ENCODE measurements at places on chromosomes 12 and 14.

- no peak for DNase-seq
Observed at GRCh38 chr14:69700575-69700974, 66.4 kb upstream of the SRSF5 start.

GRCh38 chr14:53409969-53410368, 256.8 kb upstream of the DDHD1 start:
- DNase-seq = no peak

- DNase-seq = no peak
Observed at GRCh38 chr14:75911883-75912282, 69.9 kb downstream of the TGFB3 start.

- DNase-seq = no peak
Observed at GRCh38 chr14:51691176-51691575, 39.5 kb downstream of the FRMD6 start.

DNA sequence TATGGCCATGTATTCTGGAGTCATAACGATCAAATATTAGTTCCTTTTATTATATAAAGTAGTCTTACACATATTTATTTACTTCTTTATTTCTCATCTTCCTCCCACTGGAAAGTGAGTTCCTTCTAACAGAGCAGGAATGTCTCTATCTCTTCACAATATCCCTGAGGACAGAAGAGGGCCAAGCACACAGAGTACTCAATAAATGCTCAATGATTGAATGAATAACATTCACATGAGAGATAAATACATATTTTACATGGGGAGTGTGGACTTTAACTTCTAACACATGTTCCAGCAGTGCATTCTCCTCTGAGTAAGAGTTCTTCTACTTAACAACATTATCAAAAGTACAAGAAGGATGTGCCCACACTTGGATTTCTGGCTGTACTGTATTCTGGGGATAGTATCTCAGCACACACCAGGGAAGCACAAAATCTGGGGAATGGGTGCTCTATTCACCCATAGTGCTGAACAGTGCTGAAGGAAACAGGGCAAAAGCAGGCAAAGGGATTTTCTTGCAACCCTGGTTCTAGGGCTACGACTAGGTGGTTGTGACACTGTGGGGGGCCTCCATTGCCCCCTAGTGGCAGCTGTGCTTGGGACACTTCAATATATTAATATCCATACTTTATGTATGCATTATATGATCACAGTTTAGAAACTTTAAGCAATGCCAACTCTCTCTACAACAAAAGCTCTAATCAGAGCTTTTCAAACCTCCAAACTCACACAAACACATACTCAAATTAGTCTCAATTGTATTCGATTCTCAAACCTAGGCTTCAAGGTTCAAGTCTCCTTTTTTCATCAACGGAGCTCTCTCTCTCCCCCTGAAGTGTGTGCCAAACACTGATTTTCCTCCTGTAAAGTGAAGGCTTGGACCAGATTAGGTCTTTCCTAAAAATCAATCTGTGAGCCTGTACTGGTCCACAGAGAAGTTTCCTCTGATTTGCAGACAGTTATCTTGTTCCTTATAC, 115.5 kb downstream of the SLC2A13 start:
- DNase-seq = peak; percentile 51

GRCh38 chr12:94146166-94146936, 2.0 kb upstream of the PLXNC1 start:
- DNase-seq = no peak

DNA sequence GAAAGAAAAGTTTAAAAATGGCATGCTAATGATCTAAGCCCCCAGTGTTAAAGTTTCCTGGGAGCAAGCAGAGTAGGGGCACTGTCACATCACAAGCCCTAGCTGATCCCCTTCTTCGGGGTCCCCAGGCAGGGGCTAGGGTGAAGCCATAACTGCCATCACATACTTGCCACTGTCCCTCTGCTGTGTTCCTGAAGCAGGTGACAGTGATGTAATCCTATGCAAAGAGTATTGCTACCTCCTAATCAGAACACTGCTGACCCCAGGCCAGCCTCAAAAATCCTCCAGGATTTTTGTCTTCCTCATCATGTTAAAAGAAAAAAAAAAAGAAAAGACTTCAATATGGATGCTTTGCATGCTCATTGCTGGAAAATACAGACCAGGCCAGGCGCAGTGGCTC, 1.2 kb upstream of the RFC5 start:
- DNase-seq = no peak

DNA sequence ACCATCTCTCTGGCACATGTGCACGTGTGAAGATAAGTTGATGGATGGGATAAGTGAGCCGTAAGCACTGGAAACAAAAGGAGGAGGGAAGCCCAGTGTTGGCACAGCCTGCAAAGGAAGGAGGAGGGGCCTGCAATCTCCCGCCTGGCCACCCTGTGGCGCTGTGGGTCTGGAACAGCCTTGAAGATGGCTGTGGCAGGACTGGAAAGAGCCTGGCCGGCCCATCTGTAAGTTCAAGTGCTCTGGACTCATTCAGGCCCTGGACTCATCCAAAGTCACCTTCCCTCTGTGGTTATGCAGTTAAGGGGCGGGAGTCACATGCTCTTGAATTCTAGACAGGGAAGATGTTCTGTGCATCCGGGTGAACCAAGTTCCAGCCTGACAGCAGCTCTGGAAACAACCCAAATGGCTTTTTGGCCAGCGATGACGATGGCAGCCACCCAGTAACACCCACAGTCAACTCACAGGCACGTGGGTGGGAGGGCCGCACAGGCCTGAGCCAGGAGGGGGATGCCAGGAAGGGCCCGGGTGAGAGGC, 50.4 kb downstream of the CHGA start:
- DNase-seq = peak; percentile 50

GRCh38 chr12:449203-449602, 10.5 kb upstream of the B4GALNT3 start:
- peak; percentile 36 for DNase-seq

DNA sequence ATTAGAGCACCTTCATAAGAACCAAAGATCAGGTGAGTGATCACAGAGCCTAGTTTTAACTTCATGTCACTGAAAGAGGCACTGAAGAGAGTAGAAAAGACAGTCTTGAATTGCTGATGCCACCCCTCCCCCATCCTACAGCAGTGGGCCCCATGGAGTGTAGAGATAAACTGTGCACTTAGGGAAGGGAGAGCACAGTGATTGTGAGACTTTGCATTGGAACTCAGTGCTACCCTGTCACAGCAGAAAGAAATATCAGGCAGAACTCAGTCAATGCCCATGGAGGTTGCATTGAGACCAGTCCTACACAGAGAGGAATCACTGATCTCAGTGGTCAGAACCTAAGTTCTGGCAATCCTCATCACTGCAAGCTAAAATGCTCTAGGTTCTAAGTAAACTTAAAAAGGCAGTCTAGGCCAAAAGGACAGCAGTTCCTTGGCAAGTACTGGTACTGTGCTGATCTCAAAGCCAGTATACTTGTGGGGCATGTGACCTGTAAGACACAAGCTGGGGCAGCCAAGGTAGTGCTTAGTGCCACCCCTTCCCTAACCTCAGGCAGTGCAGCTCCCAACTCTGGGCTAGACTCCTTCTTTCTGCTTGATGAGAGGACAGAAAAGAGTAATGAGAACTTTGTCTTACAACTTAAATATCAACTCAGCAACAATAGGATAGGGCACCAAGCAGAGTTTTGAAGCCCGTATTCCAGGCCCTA, 94.1 kb downstream of the FSCB start:
- DNase-seq = no peak

- DNase-seq = no peak
Observed at GRCh38 chr14:75531660-75532317, 9.5 kb downstream of the BATF start.

GRCh38 chr12:75479963-75480461, 543 bp upstream of the GLIPR1 start:
- no peak for DNase-seq

GRCh38 chr12:638953-639557, 24.2 kb downstream of the NINJ2 start:
- no peak for DNase-seq

- DNase-seq = no peak
Observed at GRCh38 chr12:96223411-96224218, 29.4 kb downstream of the ELK3 start.

- DNase-seq = no peak
Observed at GRCh38 chr14:96631621-96632362, 129.6 kb downstream of the PAPOLA start.

DNA sequence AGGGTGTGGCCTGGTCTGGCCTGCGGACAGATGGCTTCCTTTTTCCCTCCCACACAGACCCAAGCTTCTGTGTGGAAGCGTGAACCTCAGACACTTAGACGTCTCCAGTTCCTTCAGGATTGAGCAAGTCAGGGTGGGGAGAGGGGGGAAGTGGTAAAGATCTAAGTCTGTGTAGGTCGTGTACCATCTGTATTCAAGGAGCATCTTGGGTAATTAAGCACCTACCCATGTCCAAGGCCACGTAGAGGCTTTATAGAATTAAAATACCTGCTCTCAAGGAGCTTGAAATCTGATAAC, 1.7 kb downstream of the AVIL start:
- no peak for DNase-seq

GRCh38 chr14:75425446-75425845, 2.4 kb upstream of the JDP2 start:
- no peak for DNase-seq

- no peak for DNase-seq
Observed at GRCh38 chr12:6104027-6104426, 20.4 kb downstream of the VWF start.

DNA sequence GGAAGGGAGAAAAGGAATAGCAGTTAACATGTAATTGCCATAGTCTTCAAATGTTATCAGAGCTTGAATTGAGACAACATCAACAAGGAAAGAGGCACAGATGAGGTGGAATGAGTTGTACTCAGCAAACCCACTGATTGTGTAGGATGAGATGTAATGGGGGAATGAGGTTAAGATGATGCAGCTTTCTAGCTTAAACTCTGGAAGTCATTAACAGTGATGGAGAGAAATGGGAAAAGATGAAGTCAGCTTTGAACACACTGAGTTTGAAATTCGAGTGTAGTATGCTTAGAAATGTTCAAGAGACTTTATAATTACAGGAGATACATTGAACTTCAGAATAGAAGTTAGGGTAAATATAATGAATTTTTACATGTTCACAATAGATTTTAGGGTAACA, 106.9 kb downstream of the PRKD1 start:
- no peak for DNase-seq

DNA sequence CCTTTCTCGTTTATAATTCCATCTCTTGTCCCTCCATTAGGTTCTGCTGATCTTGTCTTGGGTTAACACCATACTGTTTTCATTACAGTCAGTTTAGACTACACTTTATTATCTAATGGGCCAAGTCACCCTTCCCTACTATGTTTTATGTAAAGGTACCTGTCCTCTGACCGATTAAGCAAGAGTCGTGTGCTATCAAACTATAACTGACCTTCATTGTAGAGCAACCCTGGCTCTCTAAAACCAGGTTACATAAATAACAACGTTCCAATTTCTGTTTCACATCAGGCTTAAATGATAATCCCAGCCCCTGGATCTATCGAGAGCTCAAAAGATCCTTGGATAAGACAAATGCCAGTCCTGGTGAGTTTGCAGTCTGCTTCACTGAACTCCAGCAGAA, 16.7 kb downstream of the OAS2 start:
- DNase-seq = no peak

- DNase-seq = no peak
Observed at GRCh38 chr14:68463705-68464374, 329.0 kb downstream of the ZFP36L1 start.

DNA sequence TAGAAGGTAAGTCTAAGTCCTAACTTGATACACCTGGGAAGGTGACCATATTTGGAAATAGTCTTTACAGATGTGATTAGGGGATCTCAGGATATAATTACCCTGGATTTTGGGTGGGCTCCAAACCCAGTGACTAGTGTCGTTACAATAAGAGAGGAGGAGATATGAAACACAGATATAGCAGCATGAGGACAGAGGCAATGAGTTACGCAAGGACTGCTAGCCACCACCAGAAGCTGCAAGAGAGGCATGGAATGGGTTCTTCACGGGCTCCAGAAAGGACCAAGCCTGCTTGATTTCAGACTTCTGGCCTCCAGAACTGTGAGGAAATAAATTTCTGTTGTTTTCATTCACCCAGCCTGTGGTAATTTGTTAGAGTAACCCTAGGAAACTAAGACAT, 28.6 kb downstream of the FGFR1OP2 start:
- DNase-seq = no peak

DNA sequence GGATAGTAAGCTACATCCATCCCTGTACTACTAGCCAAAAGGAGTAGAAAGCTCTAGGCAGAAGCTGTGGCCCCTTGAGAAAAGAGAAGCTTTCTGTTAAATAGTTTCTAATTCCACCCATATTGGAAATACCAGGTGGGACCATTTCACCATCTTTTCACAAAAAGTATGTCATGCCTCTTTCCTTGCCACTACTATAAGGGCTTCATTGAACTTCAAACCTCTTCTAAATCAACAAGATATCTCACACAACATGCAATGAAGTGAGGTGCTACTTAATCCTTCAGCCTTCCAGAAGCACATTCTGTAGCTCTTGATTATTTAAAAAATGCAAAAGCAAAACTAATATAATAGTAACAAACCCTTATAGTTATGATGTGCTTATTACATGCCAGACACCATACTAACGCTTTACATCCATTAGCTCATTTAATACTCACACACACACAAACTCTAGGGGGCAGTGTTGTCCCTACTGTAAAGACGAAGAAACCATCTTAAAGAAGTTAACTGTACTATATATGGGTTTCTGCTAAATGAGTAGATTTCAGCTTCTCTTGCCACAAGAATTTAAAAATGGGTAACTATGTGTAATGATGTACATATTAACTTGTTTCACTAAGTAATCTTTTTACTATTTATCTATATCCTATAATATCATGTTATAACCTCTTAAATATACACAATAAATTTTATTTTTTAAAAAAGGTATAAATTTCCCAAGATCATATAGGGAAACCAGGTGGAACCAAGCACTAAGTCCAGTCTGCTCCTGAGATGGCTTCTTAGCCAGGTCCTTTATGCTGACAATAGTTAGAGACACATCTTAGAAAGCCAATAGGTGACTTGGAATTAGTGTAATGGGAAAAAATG, 124.4 kb downstream of the RPS29 start:
- DNase-seq = peak; percentile 32

DNA sequence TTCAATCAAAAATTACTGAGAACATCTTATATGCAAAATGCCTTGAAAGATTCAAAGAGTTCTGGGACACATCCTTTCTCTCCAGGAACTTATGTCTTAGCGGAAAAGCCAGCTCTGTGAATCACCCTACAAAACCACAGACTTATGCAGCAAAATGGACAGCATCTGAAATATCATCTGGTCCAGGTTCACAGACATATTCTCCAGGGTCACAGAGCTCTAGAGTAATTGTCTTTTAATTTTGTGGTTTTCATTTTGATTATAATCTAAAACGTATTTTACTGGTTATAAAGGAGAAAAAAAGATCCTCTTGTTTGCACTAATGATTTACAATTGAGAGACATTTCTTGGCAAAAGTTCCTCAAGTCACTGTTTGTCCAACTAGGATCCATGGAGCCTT, 246.2 kb downstream of the MSRB3 start:
- no peak for DNase-seq

DNA sequence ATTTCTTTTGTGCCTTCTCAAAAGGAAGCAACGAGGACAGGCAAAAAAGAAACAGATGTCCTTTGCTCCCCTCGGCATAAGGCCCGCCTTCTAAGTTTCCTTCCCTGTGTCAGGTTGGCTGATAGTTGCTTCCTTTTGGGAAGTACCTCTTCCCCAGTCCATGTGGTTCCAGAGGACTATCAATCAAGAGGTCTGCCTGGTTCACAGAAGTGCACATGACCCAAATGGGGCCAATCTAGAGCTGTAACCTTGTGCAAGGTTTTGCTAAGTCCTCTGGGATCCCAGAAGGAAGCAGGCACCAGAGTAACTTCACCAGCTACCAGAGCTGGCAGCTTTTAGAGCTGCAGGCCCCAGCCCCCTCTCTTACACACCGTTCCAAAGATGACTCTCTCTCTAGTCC, 42.6 kb downstream of the TMEM63C start:
- DNase-seq = no peak

Data from NCI-H1417 (cell line).